ENCODE measurements at places on chromosomes 2 and 18. TPM values are rescaled to one million over a fixed set of nuclear protein-coding genes. Genes with fewer than 3 reads are reported as not detected.

GRCh38 chr2:3557639-3558204 is 411 bp downstream of the RNASEH1 start:
- DNase-seq, result no peak
- peaks cover 20% of the 10 kb centered on the region for H3K4me1 ChIP-seq
- peaks cover 30% of the 10 kb centered on the region for H3K36me3 ChIP-seq

GRCh38 chr2:141105763-141106162 is 1025.1 kb downstream of the LRP1B start:
- H3K4me3 ChIP-seq, result no peak overlapping the region
- DNase-seq, result no peak
- no peaks in the 10 kb centered on the region for H3K4me1 ChIP-seq
- no peaks in the 10 kb centered on the region for H3K27me3 ChIP-seq
- no peak overlapping the region for H3K27ac ChIP-seq

GRCh38 chr2:221388891-221389290 is 183.2 kb downstream of the EPHA4 start:
- H3K4me3 ChIP-seq, result no peak overlapping the region
- no peaks in the 10 kb centered on the region for H3K27me3 ChIP-seq
- H3K27ac ChIP-seq, result peak overlapping the region; percentile 69

The ALPI gene
- not detected for total RNA-seq

Measured in thyroid gland (tissue), 4 donors.